ENCODE measurements at places on chromosomes 11 and 22.

DNA sequence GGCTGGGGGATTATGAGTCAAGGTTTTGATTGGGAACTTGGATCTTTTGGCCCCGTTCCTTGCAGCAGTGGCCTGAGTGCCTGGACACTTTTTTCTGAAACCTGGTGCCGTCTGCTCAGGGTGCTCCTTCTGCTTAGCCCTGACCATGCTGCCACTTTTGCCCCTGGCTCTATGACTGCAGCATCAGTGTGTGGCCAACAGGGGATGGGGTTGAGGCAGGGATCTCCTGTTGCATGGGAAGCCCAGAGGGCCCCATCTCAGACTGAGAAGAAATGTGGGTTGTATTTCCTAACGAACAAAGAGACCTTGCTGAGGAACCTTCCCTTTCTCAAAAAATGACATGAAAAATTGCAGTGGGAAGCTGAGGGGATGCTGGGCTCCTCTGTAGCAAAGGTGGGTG is 18.7 kb downstream of the POU2F3 start:
- DNase-seq = no peak

- no peak for DNase-seq
These were observed 9.8 kb downstream of the MMP20 start for GRCh38 chr11:102615077-102615893.

GRCh38 chr11:93348930-93349329 is 18.4 kb downstream of the DEUP1 start:
- DNase-seq = no peak

DNA sequence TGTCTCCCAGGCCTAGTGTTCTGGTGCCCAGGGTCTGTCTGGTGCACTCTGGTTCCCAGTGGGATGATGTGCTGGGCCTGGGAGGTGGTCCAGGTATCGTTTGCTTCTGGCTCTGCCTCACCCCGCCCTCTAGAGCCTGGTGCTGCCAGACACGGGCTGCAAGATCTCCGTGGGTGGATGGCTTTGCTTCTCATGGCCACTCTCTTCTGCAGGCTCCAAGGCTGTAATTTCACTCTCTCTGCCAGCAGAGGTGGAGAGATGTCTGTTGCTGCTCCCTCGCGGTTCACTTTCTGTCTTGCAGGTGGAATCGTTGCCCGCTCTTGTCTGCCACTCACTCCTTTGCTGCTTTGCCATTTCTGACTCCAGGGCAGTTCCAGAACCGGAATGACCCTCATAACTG is 13.4 kb downstream of the NADSYN1 start:
- no peak for DNase-seq

- no peak for DNase-seq
These were observed 1.8 kb upstream of the SNX19 start for GRCh38 chr11:130918081-130918480.

- DNase-seq = no peak
These were observed 65.0 kb downstream of the EHF start for GRCh38 chr11:34685864-34686263.

DNA sequence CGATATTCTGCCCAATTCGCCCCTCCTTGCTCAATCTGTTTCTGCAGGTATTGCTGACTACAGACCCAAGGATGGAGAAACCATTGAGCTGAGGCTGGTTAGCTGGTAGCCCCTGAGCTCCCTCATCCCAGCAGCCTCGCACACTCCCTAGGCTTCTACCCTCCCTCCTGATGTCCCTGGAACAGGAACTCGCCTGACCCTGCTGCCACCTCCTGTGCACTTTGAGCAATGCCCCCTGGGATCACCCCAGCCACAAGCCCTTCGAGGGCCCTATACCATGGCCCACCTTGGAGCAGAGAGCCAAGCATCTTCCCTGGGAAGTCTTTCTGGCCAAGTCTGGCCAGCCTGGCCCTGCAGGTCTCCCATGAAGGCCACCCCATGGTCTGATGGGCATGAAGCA is 9.2 kb upstream of the SLC35E4 start:
- DNase-seq = no peak

- DNase-seq = no peak
These were observed 602.6 kb upstream of the API5 start for GRCh38 chr11:42709216-42709615.

DNA sequence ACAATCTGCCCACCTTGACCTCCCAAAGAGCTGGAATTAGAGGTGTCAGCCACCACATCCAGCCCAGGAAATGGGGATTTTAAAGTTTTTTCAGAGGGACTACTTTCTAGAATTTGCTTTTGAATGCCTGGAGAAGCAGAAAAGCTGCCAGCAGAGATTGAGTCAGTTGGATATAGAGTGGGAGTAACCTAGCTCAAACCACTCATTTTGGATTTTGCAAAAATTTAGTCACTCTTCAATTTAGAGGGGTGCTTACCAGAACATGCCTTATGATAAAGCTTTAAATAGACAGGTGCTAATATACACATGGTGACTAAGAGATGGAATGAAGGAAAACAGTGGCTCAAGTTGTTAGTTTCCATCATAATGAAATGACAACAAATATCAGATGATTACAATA is 26.5 kb upstream of the PSMA1 start:
- DNase-seq = no peak

DNA sequence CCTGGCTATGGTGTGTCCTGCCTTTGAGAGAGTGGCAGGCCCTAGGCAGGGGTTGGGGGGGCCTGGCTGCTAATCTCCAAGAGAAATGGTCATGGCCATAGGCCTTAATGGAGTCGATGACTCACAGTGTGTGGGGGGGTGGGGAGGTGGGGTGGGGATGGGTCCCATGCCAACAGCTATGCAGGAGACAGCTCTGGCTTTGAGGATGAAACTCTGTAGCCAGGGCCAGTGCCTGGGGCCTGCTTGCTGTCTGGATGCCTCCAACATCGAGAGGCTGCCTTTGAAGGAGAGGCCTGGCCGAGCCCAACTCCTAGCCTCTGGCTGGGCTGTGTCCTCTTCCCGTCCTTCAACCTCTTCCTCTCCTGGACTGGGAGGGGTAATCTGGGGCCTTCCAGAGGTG is 23.9 kb upstream of the TSPAN18 start:
- DNase-seq = no peak

DNA sequence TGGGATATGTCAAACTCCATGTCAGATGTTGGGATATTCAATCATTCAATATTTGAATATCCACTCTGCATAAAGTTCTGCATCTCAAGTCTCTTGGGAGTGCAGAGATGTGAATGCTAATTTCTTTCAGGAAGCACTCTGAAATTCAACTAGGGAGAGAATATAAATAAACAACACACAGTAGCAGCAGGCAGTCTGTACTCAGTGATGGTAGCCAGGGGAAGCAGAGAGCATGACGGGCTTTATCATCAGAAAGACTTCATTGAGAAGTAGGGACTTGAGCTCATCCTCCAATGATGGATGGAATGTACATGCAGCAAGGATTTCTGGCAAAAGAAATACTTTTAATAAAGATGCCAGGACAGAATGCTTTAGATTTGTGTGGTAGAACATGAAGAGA is 9.8 kb upstream of the TEAD1 start:
- no peak for DNase-seq

- DNase-seq = no peak
These were observed 7.4 kb upstream of the SOX6 start for GRCh38 chr11:16363706-16364105.

GRCh38 chr22:17108256-17109112 is 12.7 kb downstream of the TMEM121B start:
- no peak for DNase-seq

- DNase-seq = no peak
These were observed 10.6 kb upstream of the PAX6 start for GRCh38 chr11:31821766-31822165.

- DNase-seq = no peak
These were observed 16.8 kb downstream of the HSPA8 start for GRCh38 chr11:123045101-123045500.

DNA sequence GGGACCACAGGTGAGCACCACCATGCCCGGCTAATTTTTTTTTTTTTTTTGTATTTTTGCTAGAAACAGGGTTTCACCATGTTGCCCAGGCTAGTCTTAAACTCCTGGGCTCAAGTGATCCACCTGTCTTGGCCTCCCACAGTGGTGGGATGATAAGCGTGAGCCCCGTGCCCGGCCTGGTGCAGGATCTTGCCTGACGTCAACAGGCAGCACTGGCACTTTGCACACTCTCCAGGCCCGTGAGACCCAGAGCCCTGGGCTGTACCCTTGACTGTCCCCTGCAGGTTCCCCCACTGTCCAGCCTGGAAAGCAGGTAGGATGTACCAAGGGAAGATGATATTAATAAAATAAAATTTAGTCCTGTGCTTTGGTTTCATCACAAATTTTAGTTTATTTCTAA is 29.1 kb upstream of the PANX2 start:
- no peak for DNase-seq

- no peak for DNase-seq
These were observed 8.3 kb upstream of the MIEF1 start for GRCh38 chr22:39493759-39494158.

DNA sequence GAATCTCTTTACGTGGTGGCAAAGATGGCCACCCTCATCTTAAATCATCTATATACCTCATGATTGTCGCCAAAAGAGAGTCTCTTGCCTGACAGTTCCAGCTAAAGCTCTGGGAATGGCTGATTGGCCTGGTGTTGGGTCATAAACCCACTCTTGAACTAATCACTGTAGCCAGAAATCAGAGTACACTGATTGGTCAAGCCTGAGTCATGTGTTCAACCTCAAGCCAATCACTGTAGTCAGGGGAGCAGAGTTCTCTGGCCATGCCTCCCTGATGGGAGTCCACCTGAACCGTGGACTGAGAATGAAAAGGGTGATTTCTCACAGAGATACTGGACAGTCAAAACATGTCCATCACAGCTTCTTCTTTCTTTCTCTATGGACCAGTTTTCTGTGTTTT is 45.8 kb downstream of the RCN1 start:
- no peak for DNase-seq

DNA sequence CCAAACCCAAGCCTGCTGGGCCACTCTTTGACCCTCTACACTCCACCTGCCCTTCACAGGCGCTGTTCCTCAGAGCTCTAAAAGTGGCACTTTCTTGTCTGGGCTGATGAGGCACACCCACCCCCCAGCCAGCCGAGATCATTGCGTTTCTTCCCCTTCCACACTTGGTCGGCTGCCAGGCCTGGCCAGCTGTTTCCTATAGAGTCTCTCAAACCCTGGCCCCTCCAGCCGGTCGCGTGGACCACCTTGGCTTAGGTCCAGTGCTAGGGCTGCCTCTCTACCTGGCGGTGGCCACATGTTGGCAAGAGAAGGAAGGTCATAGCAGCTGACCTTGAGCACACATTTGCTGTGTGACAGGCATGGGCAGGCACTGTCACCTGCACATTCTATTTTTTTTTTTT is 60.6 kb downstream of the PPP6R2 start:
- DNase-seq = no peak

GRCh38 chr11:27699242-27699925 is 871 bp downstream of the BDNF start:
- no peak for DNase-seq

DNA sequence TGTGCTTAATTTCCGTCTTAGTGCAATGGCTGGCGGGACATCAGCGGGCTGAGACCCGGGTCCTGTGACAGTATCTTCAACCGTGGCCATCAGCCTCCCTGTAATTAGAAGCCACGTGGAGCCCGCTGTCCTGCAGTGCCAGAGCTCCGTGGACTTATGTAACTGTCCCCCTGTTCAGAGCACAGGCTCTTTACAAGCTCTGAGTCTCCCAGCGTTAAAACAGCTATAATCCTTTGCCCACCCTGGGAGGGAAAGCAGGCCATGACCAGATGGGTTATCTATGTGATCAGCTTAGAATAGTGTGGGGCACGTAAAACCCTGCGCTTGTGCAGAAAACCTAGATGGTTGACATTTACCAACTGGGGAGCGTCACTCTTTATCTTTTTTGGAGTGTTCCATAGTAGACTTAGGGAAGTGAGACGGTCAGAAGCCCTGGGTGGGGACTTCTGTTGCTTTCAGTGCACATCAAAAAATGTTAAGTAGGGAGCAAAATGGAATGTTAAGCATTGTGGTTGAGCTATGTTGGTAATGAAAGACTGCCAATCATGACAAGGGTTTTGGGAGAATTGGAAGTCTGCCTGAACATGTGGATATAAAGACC is 103.5 kb upstream of the CADM1 start:
- DNase-seq = no peak

DNA sequence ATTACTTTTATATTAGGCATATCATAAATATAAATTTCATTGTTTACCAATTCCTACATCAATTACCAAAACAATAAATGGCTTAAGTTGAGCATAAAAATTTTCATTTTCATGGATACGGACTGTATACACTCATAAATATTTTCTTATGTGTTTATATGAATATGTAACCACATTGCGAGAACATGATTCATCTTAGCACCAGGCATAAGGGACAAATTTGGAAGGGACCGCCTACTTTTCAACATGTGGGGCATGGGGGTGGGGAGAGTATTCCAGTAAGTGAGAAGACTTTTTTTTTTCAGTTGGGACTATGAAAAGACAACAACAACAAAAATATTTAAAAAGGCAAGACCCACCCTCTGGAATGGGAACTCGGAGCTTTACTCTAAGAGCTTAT is 296.1 kb downstream of the RAB38 start:
- DNase-seq = no peak

- peak; percentile 82 for DNase-seq
These were observed 95.5 kb upstream of the PARVA start for GRCh38 chr11:12281571-12282478.

GRCh38 chr11:70630816-70631623 is 232.7 kb downstream of the CTTN start:
- no peak for DNase-seq

DNA sequence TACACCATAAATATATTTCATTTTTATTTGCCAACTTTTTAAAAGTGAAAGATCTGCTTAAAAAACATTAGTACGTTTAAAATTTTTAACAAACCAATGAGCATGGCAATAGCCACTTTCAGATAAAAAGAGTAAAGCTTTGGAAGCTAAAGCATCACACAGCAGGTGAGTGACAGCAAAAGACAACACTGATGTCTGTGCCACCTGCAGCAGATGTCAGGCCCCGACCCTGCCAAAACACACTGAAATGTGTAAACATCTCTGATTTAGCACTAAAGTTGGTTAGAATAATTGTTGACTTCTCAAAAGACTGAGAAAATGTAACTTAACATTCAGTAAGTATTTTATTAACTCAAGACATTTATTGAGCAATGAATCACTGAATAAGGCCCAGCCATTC is 232.9 kb downstream of the DLG2 start:
- DNase-seq = no peak

- no peak for DNase-seq
These were observed 732.8 kb upstream of the ANO5 start for GRCh38 chr11:21460082-21460481.

- DNase-seq = peak; percentile 75
These were observed 5.4 kb downstream of the TRABD start for GRCh38 chr22:50190941-50191741.

GRCh38 chr22:46576556-46577367 is 39.3 kb upstream of the CELSR1 start:
- peak; percentile 68 for DNase-seq

All from activated naive CD8-positive, alpha-beta T cell treated with anti-CD3 and anti-CD28 coated beads, Interleukin-2, amount 50 U/mL, for 24 hours (primary cell).